A549 treated with ZK216348 at 1 μM for 4 hours (cell line): ENCODE measurements at places on chromosomes 12 and 14. TPM values are rescaled to one million over a fixed set of nuclear protein-coding genes. Genes with fewer than 3 reads are reported as not detected.

The JPH4 gene
- 0.04 to 0.08 TPM (median 0.07 TPM) in 3 of 5 replicates, not detected in the others for total RNA-seq

The LMO3 gene
- not detected in 5 replicates for total RNA-seq

The GPD1 gene
- total RNA-seq, result 0.07 to 0.52 TPM (median 0.12 TPM) in 4 of 5 replicates, not detected in the other

The MORN3 gene
- total RNA-seq, result 0.11 to 0.33 TPM (median 0.15 TPM) in 4 of 5 replicates, not detected in the other

The SHMT2 gene
- 92.0 to 137 TPM (median 126 TPM) in 5 replicates for total RNA-seq

The MGAT4C gene
- total RNA-seq, result not detected in 5 replicates

The BHLHE41 gene
- 0.77 to 3.2 TPM (median 1.2 TPM) in 5 replicates for total RNA-seq

The TMEM116 gene
- 6.0 to 7.5 TPM (median 6.8 TPM) in 5 replicates for total RNA-seq

The FGF6 gene
- total RNA-seq, result not detected in 5 replicates

The AQP6 gene
- total RNA-seq, result not detected in 5 replicates

The NEUROD4 gene
- not detected in 5 replicates for total RNA-seq

The CCDC175 gene
- not detected in 5 replicates for total RNA-seq

The FAR2 gene
- 0.21 TPM in 1 of 5 replicates, not detected in the others for total RNA-seq
